DMS153 (cell line): ENCODE measurements at places on chromosomes 7 and 10.

GRCh38 chr7:102317231-102318059 lies 30.8 kb downstream of the SH2B2 start:
- no peak for DNase-seq

- DNase-seq = no peak
Observed at GRCh38 chr7:13106513-13106912, 419.1 kb downstream of the ARL4A start.

DNA sequence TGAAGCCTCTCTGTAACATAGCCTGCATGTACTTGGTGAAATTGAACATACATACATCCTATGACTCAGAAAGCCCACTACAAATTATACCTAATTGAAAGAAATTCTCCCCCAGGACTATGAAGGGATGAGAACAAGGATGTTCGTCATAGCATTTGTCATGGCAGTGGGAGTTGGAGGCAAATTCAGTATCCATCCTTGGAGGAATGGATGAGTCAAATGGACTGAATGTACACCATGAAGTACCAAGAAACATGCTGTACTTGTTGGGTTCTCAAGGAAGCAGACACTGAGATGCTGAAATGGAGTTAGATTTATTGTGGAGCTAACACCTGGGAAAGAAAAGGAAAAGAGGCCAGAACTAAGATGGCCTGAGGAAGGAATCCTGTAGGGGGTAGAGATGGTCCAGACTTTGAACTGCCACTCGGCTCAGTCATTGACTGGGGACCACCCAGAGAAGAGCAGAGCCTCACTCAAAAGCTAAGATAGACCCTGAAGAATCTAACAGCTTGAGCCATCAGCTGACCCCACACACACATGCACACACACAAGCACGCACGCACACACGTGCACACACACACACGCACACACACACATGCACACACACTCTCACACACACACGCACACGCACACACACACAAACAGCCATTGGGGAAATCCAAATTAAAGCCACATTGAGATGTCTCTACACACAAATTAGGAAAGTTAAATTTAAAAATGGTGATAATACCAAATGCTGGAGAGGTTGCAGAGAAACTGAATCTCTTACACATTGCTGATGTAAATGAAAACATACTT lies 22.3 kb downstream of the AOC1 start:
- DNase-seq = no peak

GRCh38 chr7:1289666-1290025 lies 57.0 kb downstream of the UNCX start:
- no peak for DNase-seq

- no peak for DNase-seq
Observed at GRCh38 chr10:82278401-82279182, 403.6 kb downstream of the NRG3 start.

- DNase-seq = no peak
Observed at GRCh38 chr10:93138113-93138870, 64.6 kb downstream of the CYP26A1 start.

- DNase-seq = no peak
Observed at GRCh38 chr7:81268551-81268950, 349.7 kb upstream of the SEMA3C start.

DNA sequence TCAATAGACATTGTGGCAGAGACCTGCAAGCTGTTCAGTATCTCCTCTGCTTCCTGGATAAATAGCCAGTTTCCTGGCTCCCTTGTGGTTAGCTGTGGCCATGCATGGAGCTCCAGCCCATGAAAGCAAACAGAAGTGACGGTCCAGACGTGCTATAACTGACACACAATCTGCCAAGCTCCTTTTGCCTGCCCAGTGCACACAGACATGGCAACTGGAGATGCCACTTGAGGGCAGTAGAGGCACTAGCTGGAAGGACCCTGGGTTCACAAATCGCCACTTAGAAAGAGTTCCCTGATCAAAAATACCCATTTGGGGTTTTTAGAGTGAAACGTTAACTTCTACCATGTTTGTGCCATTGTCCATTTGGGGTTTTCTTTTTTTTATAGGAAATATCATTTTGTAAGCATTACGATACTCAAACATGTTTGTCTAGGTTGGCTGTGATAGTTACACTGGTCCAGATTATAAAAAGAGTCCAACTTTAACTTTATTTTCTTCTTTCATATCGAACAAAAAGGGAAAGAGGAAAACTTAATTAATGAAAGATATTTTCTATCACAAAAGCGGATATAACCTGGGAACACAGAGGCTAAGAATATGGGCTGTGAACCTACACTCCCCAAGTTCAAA lies 31.3 kb downstream of the KIN start:
- no peak for DNase-seq

- DNase-seq = no peak
Observed at GRCh38 chr7:92735707-92736106, 100.7 kb downstream of the CDK6 start.

GRCh38 chr7:89027781-89028180 lies 232.2 kb upstream of the TEX47 start:
- no peak for DNase-seq

GRCh38 chr7:150784954-150785353 lies 15.2 kb downstream of the TMEM176B start:
- no peak for DNase-seq

- DNase-seq = no peak
Observed at GRCh38 chr7:150788474-150789269, 11.5 kb downstream of the TMEM176B start.

DNA sequence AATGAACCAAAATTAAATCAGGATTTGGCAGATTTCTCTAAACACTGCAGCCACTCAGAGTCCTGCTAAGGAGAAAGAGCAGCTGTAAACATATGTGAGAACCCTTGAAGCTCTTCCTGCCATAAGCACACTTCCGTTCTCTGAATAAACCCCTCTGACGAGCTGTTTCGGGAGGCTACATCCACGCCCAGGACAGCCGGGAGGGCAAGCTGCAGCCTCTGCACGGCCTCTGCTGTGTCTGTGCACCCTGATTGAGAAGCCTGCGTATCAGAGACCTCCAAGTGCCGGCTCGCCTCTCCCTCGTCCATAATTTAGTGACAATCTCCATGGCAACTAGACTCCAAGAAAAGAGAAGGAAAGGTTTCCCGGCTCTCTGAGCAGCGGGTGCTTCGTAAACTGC lies 114.4 kb downstream of the PTPRN2 start:
- DNase-seq = peak; percentile 70

- DNase-seq = no peak
Observed at GRCh38 chr7:5384618-5385017, 39.0 kb downstream of the TNRC18 start.

DNA sequence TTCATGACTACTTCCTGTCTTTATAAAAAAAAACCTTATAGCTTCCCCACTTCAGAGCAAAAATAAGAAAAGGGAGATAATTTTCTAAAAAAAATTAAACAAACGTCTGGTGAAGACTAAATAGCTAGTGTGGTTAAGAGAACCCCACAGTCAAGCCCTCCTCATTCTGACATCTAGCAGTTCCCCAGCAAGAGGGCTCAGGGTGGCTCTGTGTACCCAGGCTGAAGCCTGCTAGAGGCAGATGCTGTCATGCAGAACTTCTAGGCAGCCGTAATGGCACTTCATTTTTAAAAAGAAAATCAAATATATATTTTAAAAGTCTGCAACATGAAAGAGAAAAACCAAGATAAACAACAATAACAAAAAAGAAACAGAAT lies 223.1 kb upstream of the KLF14 start:
- DNase-seq = no peak

DNA sequence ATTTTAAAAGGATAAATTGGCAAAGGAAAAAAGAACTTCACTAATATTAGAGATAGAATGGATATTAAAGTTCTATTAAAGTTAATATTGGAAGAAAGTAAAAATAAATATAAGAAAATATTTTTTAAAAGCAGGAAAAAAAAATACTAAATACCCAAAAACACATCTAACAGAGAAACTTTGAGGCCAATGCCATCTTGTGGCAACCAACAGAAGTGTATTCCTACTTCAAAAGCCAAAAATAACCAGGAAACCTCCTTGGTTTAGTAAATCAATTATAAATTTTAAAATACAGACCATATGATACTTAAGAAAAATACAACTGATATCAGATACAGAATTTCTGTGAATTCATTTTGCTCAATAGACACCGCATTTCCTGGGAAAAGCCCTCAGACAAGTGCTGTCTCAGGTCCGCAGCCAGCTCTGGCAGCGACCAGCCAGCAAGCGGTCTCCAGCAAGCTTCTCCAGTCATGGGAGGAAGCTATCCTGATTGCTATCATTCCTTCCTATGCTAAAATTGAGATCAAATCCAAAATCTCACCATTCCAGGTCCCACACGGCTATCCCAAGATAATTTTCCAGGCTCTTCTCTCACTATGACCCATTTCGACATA lies 65.3 kb downstream of the LMBR1 start:
- DNase-seq = no peak

DNA sequence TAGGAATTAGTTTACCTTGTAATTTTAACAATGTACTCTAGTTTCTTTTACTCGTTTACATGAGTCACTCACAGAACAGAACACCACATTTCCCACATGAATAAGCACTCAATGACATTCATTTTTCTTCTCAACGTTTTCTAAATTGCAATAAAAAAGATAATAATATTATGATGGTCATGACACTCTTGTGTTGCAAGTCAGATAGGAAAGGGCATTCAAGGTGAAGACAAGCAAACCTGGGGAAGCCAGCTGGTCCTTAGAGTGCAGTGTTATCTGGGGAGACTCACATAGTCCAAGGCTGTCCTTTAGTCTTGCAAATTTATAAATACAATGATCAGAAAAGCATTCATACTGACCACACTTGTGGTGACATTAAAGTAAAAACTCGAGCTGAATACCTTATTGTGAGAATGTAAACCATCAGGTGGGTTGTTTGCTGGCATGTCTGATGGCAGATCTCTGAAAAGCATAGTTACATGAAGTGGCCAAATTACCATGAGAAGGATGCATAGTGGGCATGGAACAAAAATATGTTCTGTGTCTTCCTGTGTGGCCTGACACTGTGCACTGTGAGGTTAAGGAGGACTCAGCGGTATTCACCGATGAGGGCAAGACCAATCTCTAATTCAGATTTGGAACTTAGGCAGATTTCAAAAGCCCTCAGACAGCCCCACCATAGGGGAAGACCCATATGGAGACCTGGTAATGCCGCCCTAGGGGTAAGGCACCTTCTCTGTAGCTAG lies 158.9 kb upstream of the ASAH2 start:
- no peak for DNase-seq

DNA sequence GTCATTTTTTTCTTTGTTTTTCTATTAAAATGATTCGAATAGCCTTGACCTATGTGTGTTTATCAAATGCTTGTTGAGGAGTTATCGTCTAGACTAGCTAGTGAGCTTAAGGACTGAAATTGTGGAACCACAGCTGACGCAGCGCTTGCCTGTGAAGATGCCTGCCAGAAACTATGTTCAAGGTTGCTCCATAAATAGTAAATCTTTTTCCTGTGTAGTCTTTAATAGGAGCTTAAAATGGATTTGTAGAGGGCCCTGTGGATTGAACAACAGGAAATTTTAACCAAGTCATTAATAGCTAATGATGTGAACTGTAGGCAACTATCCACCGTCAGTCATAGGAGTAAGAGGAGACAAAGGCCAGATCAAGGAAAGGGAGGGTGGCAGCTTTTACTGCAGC lies 145.1 kb downstream of the GNAI1 start:
- DNase-seq = no peak

DNA sequence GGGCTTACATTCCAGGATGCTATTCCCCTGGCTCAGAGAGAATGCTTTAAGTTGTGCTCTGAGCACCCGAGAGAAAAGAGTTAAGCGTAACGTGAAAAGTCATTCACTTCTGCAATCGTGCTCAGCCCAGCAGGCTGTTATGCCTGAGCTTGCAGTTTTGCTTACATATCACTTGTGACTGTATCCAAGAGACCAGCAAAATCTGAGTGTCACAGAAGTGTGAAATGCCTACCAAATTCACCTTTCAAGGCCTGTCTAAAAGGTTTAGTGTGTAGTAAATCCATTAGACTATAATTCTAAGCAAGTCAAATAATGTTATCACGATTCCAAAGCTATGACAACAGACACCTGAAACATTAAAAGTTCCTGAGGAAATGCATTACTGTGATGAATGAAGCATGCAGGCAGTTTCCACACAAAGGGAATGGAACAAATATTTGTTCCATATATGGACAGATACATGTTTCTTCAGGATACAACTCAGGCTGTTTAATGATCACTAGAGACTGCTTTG lies 20.1 kb downstream of the ITGB1 start:
- no peak for DNase-seq

GRCh38 chr7:71251706-71252105 lies 119.8 kb downstream of the GALNT17 start:
- DNase-seq = no peak

DNA sequence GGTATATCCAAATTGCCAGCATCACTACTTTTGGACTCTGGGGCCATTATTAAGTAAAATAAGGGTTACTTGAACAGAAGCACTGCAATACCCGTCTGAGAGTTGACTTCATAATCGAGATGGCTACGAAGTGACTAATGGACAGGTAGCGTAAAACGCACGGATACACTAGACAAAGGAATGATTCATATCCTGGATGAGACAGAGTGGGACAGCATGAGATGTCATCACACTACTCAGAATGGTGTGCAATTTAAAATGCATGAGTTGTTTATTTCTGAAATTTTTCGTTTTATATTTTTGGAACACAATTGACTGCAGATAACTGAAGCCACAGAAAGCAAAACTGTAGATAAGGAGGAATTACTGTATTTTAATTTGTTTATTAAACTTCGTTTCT lies 421.5 kb upstream of the LRGUK start:
- no peak for DNase-seq

DNA sequence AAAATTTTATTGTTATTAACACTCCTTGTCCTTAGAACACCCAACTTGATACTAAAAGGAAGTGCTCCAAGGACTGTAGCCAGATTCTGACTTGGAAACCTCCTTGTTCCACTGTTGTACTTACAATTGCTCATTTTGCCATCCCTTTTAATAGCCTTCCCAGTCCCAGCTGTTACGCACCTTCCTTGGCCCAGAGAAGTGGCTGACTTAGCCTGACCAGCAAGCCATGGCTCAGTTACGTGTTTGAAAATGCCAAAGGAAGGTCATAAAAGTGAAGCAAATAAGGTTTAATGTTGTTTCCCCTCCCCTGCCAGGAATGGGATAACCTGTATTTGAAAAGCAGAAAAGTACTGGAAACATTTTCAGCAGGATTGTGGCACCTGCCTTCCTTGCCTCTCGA lies 3.7 kb upstream of the ANKRD1 start:
- DNase-seq = no peak

GRCh38 chr7:2001601-2002442 lies 230.9 kb downstream of the MAD1L1 start:
- DNase-seq = no peak

- no peak for DNase-seq
Observed at GRCh38 chr7:146768957-146769356, 652.4 kb downstream of the CNTNAP2 start.
